ENCODE measurements at places on chromosomes 16 and 17.

DNA sequence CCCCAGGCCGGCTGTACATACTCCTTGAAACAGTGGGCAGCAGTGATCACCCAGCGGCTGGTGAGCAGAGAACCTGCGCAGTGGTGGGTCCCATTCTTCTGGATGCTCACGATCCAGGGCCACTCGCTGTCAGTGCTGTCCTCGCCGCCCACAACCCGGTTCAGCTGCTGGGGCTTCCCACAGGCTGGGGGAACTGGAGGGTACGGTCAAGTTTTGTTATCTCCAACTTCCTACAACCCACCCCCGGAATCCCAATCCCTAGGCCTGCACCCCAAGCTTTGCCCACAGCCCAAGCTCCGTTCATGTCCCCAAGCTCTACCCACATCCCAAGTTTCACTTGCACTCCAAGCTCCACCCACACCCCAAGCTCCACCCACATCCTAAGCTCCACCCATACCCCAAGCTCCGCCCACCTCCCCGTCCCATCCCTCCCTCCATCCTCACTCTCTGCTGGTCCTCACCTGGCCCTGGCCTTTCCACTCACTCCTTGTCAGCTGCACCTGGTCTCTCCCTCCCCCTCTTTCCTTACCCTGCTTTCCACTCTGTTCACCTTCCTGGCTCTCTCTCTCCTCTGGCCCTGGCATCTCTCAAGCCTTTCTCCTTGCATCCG lies 1.8 kb downstream of the PRSS22 start:
- DNase-seq, result no peak

- DNase-seq, result no peak
Measured at GRCh38 chr17:214881-215331, 33.5 kb upstream of the DOC2B start.

DNA sequence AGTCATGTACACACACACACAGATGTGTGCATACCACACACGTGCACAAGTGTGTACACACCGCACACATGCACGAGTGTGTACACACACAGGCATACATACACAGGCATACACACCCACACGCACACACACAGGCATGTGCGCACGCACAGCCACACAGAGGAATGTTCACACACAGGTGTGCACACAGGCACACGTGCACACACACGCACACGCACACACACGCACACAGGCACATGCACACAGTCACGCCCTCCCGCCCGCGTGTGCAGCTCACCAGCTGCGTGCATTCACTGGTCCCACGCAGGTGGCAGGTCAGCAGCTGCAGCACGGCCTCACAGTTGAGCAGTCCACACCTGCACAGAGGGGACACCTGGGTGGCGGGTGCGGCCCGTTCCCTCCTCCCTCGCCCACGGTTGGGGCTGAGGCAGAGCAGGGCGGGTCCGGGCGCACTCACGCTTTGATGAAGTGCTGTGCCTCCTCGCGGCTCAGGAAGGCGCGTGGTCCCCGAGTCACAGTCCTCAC lies 7.7 kb downstream of the TEPSIN start:
- DNase-seq, result no peak

GRCh38 chr17:8473451-8474192 lies 37.9 kb downstream of the NDEL1 start:
- DNase-seq, result no peak

DNA sequence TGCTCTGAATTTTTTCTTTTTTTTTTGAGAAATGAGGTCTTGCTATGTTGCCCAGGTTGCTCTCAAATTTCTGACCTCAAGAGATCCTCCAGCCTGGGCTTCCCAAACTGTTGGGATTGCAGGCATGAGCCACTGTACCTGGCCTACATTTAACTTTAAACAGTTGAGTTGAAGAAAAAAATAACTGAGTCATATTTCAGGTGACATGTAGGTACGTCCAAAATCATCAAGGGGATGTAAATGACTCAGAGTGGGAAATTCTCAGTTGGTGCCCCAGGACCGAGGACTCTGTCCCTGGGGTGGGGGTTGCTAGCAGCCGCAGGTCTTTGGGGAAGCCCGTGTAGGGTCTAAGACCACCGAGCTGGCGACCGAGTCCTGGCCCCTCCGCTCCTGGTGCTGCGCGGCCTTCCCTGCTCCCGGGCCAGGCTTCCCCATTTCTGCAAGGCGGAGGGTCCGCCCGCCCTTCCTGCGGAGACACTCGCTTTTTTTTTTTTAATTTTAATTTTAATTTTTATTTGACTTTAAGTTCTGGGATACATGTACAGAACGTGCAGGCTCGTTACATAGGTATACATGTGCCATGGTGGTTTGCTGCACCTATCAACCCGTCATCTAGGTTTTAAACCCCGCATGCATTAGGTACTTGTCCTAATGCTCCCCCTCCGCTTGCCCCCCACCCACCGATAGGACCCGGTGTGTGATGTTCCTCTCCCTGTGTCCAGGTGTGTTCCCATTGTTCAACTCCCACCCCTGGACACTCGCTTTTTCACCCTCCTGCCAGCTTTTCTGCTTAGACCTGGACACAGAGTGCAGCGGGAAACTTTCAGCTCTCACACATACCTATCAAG lies 12.7 kb upstream of the N4BP1 start:
- no peak for DNase-seq

- no peak for DNase-seq
Measured at GRCh38 chr17:7549401-7550055, 670 bp downstream of the TNFSF12 start.

DNA sequence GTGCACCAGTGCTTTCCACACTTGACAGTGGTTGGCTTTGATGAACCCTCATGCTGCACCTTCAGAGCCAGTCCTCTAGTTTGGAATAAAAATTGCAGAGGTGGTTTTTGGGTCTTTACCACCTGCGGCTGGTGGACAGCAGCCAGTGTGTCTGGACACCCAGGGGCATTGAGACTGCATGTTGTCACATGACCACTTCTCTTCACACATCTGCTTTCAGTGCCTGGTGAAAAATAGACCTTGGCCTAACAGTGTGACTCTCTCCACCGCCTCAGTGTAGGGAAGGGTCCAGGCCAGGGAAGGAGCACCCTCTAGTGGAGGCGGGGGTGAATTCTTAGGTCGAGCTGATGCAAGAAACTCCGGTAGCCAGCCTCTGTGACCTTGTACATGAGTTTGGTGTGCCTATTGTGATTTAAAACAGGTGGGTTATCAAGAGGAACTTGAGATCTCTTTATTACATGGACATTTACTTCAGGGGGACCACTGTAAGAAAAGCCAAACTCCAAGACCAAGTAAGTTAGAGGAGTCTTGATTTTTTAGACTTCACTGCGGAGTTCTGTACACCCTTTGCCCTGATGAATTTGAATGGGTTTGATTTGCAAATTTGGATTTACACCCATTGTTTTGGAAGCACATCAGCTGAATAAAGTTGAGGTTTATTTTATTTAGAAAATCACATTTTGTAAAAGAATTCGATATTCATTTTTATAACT lies 17.9 kb downstream of the GOSR2 start:
- peak; percentile 13 for DNase-seq

- DNase-seq, result no peak
Measured at GRCh38 chr16:1434644-1435592, 4.0 kb downstream of the PERCC1 start.

DNA sequence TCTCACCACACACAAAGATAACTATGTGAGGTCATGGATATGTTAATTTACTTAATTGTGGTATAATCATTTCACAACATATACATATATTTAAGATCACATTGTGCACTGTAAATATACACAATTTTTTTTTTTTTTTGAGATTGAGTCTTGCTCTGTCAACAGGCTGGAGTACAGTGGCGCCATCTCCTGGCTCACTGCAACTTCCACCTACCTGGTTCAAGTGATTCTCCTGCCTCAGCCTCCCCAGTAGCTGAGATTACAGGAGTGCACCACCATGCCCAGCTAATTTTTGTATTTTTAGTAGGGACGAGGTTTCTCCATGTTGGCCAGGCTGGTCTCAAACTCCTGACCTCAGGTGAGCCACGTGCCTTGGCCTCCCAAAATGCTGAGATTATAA lies 11.5 kb upstream of the PRSS54 start:
- DNase-seq, result peak; percentile 59

- DNase-seq, result peak; percentile 19
Measured at GRCh38 chr17:37483311-37484039, 6.2 kb upstream of the DUSP14 start.

- no peak for DNase-seq
Measured at GRCh38 chr16:30353438-30354129, 1.5 kb downstream of the CD2BP2 start.

- no peak for DNase-seq
Measured at GRCh38 chr17:64357191-64357981, 33.3 kb downstream of the PECAM1 start.

- DNase-seq, result no peak
Measured at GRCh38 chr17:55237268-55237667, 27.5 kb upstream of the HLF start.

GRCh38 chr16:67311607-67312488 lies 14.7 kb downstream of the KCTD19 start:
- DNase-seq, result peak; percentile 99

DNA sequence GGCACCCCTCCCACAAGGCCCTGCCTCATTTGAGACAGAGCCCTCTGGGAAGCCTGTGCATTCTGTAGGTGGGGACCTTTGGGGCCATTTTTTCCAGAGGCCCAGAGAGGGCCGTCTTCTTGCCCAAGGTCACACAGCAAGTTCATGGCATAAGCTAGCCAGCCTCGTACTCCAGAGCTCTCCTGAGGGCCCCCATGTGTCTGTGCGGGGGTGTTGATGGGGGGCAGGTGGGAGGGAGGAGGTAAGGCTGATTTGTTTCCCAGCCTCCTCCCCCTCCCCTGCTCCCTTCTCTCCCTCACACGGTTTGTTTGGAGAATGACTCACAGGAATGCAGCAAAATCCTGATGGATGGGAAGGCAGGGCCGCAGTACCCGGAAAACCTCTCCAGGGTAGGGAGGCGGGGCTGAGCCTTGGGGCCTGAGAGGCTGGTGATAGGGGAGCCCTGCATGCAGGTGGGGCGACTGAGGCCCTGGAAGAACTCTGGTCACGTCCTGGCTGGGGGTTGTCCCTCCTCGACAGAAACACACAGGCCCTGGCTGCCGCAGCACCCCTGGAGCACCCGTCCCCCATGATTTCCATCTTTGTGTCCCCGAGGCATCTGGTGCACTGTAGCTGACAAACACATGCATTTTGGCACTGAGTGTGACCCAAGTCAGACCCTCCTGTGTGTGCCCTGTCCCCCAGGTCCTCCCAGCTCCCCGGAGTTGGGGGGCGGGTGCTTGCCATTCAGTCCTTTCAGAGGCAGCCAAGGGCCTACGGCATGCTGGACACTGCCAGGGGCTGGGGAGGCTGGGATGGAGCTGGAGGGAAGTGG lies 29.7 kb downstream of the RAI1 start:
- DNase-seq, result no peak

DNA sequence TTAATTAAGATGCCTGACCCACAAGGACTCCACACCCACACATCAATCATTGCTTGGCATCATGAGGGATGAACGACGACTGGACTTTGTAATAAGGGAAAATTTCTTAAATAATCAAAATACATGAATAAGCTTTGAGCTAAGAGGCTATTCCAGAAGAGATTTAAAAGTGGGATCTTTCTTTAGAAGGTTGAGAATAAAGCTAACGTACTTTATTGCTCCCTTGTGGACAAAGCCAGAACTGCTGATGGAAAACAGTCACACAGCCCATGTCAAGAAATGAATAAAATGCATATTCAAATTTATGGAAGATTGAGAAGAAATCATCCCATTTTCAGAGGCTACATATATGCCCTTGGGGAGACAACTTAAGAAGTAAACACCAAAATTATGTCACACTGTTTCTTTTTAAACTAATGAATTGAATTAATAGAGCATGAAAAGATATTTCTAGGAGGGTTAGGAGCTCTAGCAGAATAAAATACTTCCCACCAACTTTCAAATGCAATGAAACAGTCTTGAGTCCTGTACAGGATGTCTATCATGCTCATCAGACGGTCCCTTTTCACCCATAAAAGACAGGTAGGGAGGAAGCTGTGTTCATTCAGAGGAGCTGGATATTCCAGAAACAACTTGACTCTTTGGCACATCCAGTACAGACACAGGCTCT lies 60.2 kb upstream of the PHOSPHO1 start:
- no peak for DNase-seq

DNA sequence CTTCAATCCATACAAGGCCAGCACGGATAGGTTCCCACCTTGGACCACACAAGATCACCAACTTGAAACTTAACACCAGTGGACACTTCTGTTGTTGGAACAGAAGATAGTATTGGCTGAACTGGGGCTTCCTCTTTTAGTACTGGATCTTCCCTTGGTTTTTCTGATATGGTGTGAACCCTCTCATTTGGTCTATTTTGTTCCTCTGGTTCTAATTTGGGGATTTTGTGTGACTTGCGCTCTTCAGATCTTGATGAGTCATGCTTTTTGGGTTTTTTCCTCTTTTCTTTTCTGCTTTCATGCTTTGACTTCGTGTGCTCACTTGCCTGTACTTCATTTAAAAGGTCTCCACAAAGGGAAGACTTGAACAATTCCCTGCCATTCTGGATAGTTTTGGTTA lies 39.0 kb downstream of the SOST start:
- DNase-seq, result no peak

DNA sequence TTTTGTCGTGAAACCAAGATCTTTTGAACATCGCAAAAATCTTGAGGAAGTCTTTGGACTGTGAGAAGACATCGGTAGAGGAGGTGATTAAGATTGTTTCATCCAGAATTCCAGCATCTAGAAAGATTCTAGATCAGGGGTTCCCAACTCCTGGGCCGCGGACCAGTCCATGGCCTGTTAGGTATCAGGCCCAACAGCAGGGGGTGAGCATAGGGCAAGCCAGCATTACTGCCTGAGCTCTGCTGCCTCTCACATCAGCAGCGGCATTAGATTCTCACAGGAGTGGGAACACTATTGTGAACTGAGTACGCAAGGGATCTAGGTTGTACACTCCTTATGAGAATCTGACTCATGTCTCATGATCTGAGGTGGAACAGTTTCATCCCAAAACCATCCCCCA lies 600.6 kb upstream of the CDH11 start:
- no peak for DNase-seq

GRCh38 chr16:84308120-84308519 lies 13.4 kb downstream of the WFDC1 start:
- DNase-seq, result no peak

DNA sequence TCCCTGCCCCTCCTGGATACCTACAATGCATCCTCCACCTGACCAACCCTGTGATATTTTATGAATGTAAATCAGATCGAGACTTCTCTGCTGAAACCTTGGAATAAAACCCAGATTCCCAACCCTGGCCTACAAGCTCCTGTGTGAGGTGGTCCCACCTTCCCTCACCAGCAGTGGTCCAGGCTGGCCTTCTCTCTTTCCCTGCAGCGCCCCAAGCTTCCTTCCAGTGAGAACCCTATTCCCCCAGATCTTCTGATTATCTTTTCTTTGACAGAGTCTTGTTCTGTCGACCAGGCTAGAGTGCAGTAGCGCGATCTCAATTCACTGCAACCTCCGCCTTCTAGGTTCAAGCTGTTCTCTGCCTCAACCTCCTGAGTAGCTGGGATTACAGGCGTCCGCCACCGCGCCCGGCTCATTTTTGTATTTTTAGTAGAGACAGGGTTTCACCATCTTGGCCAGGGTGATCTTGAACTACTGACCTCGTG lies 2.5 kb upstream of the HELZ start:
- no peak for DNase-seq

DNA sequence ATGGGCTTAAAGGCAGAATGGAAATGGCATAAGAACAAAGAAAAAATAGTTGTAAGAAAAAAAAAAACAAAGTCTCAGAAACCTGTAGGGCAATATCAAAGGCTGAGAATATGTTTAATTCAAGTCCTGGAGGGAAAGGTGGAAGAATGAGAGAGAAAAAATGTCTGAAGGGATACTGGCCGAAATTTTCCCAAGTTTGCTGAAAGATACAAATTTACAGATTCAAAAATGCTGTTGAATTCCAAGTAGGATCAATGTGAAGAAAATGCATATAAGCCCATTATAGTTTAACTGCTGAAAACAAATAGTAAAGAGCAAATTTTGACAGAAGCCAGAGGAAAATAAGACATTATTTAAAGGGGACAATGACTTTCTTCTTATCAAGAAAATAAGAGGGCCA lies 6.6 kb upstream of the USP22 start:
- no peak for DNase-seq
